ENCODE measurements at places on chromosomes 3 and 15. TPM values are rescaled to one million over a fixed set of nuclear protein-coding genes. Genes with fewer than 3 reads are reported as not detected.

CADM2 gene
- total RNA-seq: not detected

PODXL2 gene
- 5.7 TPM for total RNA-seq

KIF23 gene
- total RNA-seq: 83.7 TPM

ABHD10 gene
- 295 TPM for total RNA-seq

- no peak for DNase-seq
- no peaks in the 10 kb centered on the region for H3K27me3 ChIP-seq
- H3K27ac ChIP-seq: no peak overlapping the region
- no peaks in the 10 kb centered on the region for H3K4me1 ChIP-seq
These were observed 56.4 kb upstream of the KCNMB2 start for GRCh38 chr3:178479860-178480259.

GRCh38 chr3:142618917-142619461, 22.8 kb downstream of the PLS1 start:
- no peaks in the 10 kb centered on the region for H3K27me3 ChIP-seq
- no peak for DNase-seq
- H3K27ac ChIP-seq: no peak overlapping the region
- peaks cover 11% of the 10 kb centered on the region for H3K4me1 ChIP-seq

DNA sequence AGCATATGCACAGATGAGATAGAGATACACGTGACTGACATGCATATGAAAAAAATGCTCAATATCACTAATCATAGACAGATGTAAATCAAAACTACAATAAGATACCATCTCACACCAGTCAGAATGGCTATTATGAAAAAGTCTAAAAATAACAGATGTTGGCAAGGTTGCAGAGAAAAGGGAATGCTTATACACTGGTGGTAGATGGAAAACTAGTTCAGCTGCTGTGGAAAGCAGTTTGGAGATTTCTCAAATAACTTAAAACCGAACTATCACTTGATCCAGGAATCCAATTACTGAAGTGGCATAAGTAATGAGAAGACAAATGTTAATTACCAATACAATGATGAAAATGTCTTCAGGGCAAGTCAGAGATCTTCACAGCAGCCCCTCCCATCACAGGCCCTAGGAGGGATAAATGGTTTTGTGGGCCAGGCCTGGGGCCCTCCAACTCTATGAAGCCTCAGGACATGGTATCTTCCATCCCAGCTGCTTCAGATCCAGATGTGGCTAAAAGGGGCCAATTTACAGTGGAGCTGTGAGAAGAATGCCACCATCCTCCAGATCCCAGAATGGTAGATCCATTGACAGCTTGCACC, 71.4 kb upstream of the PLSCR4 start:
- H3K4me3 ChIP-seq: no peak overlapping the region
- no peak overlapping the region for H3K27ac ChIP-seq
- no peak for DNase-seq
- H3K4me1 ChIP-seq: no peaks in the 10 kb centered on the region

- no peak overlapping the region for H3K4me3 ChIP-seq
- no peak overlapping the region for H3K27ac ChIP-seq
- no peak for DNase-seq
These were observed 224.8 kb downstream of the RPLP1 start for GRCh38 chr15:69677403-69677802.

AHSG gene
- total RNA-seq: 1.6 TPM

NDUFB4 gene
- 161 TPM for total RNA-seq

DNA sequence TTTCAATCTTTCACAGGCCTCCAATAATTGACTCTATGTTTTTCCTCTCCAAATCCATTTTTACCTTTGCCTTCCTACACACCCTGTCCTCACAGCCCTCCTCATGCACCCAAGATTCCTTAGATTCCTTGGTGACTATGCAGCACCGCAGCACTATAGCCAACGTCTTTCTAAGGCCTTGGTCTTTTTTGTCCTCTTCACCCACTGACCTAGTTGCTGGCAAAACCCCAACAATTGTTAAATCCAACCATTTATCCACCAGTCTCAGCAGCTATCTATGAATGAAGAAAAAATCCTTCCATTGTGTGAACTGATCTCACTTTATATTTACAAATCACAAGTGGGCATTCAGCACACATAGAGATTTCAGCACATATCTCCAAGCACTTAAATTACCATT, 203.9 kb downstream of the VGLL3 start:
- H3K27ac ChIP-seq: no peak overlapping the region
- H3K36me3 ChIP-seq: no peaks in the 10 kb centered on the region
- H3K4me3 ChIP-seq: no peak overlapping the region
- H3K4me1 ChIP-seq: no peaks in the 10 kb centered on the region
- H3K27me3 ChIP-seq: no peaks in the 10 kb centered on the region
- DNase-seq: no peak

DNA sequence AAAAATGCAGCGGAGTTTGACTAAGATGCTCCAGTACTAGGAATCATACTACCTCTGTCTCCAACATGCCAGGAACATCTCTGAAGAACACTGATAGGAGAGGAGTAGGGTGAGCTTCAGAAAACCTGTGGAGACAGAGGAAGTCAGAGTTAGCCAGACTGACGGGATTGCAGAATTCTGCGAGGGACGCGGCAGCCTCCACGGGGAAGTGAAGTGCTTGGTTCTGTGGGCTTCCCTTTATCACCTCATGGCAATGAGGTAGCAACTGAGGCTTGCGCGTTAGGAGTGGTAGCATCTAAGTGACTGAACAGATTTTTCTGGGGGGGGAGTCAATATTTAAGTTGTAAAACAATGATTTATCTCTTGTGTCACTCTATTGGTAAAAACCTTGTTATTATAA, 226.3 kb downstream of the MCTP2 start:
- no peak overlapping the region for H3K27ac ChIP-seq
- no peaks in the 10 kb centered on the region for H3K36me3 ChIP-seq
- no peaks in the 10 kb centered on the region for H3K4me1 ChIP-seq
- no peaks in the 10 kb centered on the region for H3K27me3 ChIP-seq

SPATA12 gene
- total RNA-seq: 0.22 TPM

DNA sequence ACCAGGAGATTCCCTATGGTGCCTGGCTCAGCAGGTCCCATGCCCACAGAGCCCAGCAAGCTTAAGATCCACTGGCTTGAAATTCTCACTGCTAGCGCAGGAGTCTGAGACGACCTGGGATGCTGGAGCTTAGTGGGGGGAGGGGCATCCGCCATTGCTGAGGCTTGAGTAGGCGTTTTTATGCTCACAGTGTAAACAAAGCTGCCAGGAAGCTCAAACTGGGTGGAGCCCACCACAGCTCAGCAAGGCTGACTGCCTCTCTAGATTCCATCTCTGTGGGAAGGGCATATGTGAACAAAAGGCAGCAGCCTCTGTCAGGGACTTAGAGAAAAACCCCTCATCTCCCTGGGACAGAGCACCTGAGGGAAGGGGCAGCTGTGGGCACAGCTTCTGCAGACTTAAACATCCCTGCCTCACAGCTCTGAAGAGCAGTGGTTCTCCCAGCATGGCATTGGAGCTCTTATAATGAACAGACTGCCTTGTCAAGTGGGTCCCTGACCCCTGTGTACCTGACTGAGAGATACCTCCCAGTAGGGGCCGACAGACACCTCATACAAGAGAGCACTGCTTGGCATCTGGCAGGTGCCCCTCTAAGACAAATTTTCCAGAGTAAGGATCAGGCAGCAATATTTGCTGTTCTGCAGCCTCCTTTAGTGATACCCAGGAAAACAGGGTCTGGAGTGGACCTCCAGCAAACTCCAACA, 231.5 kb upstream of the SETMAR start:
- DNase-seq: no peak
- H3K36me3 ChIP-seq: no peaks in the 10 kb centered on the region
- no peaks in the 10 kb centered on the region for H3K4me1 ChIP-seq
- no peak overlapping the region for H3K4me3 ChIP-seq
- no peaks in the 10 kb centered on the region for H3K27me3 ChIP-seq

CMTM8 gene
- total RNA-seq: 19.4 TPM

ST8SIA2 gene
- total RNA-seq: not detected

DNA sequence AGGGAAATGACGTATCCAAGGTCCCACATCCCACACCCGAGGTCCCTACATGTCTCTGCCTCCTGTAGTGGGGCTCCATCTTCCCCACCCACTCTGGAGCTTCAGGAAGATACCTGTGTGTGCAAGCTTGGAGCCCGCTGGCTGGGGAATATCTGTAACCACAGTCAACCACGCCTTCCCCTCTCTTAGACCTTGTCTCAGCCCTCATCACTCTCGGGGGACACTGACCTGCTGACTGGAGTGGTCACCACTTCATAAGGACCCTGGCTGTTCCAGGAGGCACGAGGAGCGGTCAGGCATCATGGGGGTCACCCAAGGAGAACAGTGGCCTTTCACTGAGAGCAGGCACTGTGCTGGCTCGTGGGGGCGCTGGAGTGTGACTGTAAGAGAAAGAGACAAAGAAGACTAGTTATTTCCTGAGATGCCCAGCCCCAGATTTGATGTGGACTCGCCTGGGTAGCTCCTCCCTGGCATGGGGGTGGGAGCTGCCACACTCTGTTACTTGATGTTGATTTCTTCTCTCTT, 48.6 kb downstream of the CTXND1 start:
- no peak overlapping the region for H3K4me3 ChIP-seq
- DNase-seq: no peak
- peaks cover 24% of the 10 kb centered on the region for H3K27me3 ChIP-seq
- peaks cover 12% of the 10 kb centered on the region for H3K4me1 ChIP-seq

GRCh38 chr15:31268911-31269784, 57.5 kb upstream of the KLF13 start:
- DNase-seq: no peak
- H3K36me3 ChIP-seq: no peaks in the 10 kb centered on the region
- H3K27ac ChIP-seq: no peak overlapping the region
- no peak overlapping the region for H3K4me3 ChIP-seq

PYGO1 gene
- 0.34 TPM for total RNA-seq

All from HCT116 (cell line).